Smooth muscle cell of trachea (primary cell): ENCODE measurements at places on chromosomes 1 and 21. TPM values are rescaled to one million over a fixed set of nuclear protein-coding genes. Genes with fewer than 3 reads are reported as not detected.

The ZSWIM5 gene
- 1.3 and 2.8 TPM in 2 replicates for total RNA-seq

The RCAN3 gene
- total RNA-seq = 5.8 and 9.9 TPM in 2 replicates

The SORT1 gene
- 8.9 and 9.6 TPM in 2 replicates for total RNA-seq

The SLAMF9 gene
- 0.33 TPM in 1 of 2 replicates, not detected in the other for total RNA-seq

The TMEM269 gene
- 0.15 and 0.17 TPM in 2 replicates for total RNA-seq

The FAM151A gene
- not detected in 2 replicates for total RNA-seq

The ZNF691 gene
- total RNA-seq = 10.5 and 12.7 TPM in 2 replicates

The CRYBG2 gene
- under 0.01 TPM in 1 of 2 replicates, not detected in the other for total RNA-seq

The CACHD1 gene
- 4.5 and 5.3 TPM in 2 replicates for total RNA-seq

The SELL gene
- total RNA-seq = 0.15 and 0.50 TPM in 2 replicates

The AJAP1 gene
- total RNA-seq = not detected in 2 replicates

The PLA2G4A gene
- total RNA-seq = 20.3 and 44.4 TPM in 2 replicates

The SPRR4 gene
- total RNA-seq = not detected in 2 replicates

The S100A7A gene
- not detected in 2 replicates for total RNA-seq

The SLC44A3 gene
- 0.58 and 3.1 TPM in 2 replicates for total RNA-seq

The C8A gene
- total RNA-seq = under 0.01 TPM in 1 of 2 replicates, not detected in the other

The LORICRIN gene
- not detected in 2 replicates for total RNA-seq

The CDK18 gene
- total RNA-seq = 1.3 TPM in 1 of 2 replicates, not detected in the other

The RBP7 gene
- total RNA-seq = not detected in 2 replicates

The ARHGEF11 gene
- total RNA-seq = 22.4 and 37.4 TPM in 2 replicates

The YBX1 gene
- total RNA-seq = 829 and 874 TPM in 2 replicates

The ADGRB2 gene
- total RNA-seq = 7.4 and 25.0 TPM in 2 replicates

The AMY1B gene
- not detected in 2 replicates for total RNA-seq

The C1orf94 gene
- not detected in 2 replicates for total RNA-seq

The HNRNPCL2 gene
- total RNA-seq = not detected in 2 replicates

The PRR9 gene
- total RNA-seq = not detected in 2 replicates

The OR2G6 gene
- not detected in 2 replicates for total RNA-seq

The AURKAIP1 gene
- total RNA-seq = 109 and 137 TPM in 2 replicates

The SERBP1 gene
- 145 and 214 TPM in 2 replicates for total RNA-seq

The RCOR3 gene
- total RNA-seq = 15.9 and 26.2 TPM in 2 replicates
